ENCODE measurements at places on chromosomes 6 and 20. TPM values are rescaled to one million over a fixed set of nuclear protein-coding genes. Genes with fewer than 3 reads are reported as not detected.

The BPI gene
- not detected for total RNA-seq

The ARG1 gene
- not detected for total RNA-seq

The NOTCH4 gene
- 8.8 TPM for total RNA-seq

The PPIL4 gene
- 44.8 TPM for total RNA-seq
